AG08395 (cell line): ENCODE measurements at places on chromosomes 12 and 14.

- peak; percentile 66 for DNase-seq
Observed at GRCh38 chr14:75088566-75089373, 19.3 kb downstream of the ZC2HC1C start.

GRCh38 chr14:34060651-34060999 lies 109.8 kb upstream of the EGLN3 start:
- DNase-seq, result no peak

DNA sequence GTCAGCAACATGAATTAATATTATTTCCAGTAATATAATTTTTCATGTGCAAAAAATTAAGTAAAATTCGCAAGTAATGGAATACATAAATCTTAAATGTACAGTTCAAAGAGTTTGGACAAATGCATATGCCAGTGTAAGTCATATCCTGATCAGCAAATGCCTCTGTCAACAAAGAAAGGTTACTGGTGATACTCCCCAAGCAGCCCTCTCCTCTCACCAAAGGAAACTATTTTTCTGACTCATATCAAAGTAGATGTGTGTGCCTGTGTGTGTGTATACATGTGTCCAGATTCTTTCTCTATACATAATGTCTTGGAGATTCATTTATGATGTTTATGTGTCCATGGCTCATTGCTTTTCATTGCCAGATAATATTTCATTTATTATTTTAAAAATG lies 1035.0 kb downstream of the SLC16A7 start:
- no peak for DNase-seq

DNA sequence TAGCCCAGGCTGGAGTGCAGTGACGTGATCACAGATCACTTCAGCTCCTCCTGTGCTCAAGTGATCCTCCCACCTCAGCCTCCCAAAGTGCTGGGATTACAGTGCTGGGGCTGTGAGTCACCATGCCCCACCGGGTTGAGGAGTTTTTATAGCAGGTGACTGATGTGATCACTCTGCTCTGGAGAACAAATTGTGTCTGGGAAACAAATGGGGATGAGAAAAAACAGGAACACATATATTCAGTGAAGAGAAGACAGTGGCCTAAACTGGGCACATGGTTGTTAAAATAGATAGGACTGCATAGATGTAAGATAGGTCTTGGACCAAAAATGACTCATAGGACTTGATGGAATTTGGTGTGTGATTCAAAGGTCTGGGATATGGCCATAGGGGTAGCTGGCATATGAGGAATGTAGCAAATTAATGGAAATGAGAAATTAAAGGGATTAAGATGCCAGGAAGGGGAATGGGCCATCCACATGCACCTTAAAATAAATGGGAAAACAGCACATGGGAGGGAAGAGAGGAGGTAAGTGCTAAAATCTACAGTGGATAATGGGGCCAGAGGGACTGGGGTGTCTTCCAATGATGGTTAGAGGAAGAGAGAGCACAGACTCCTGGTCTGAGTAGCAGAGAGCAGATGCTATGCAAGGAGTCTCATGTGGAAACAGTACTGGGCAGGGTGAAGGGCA lies 11.2 kb downstream of the BCAT1 start:
- peak; percentile 25 for DNase-seq

DNA sequence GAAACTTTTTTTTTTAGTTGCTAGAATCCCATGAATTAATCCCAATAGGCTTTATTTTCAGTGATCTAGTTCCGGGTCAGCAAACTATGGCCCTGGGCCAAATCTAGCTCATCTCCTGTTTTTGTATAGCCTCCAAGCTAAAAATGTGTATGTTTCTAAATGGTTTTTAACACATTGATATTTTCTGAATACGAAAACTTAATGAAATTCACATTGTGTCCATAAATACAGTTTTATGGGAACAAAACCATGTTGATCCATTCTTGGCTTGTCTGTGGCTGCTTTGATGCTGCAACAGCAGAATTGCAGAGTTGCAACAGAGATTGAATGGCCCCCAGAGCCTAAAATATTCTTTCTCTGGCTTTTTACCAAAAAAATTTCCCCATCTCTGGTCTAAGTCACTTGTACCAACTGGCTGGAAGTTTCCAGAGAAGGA lies 47.5 kb downstream of the ZNF664 start:
- DNase-seq, result peak; percentile 29

DNA sequence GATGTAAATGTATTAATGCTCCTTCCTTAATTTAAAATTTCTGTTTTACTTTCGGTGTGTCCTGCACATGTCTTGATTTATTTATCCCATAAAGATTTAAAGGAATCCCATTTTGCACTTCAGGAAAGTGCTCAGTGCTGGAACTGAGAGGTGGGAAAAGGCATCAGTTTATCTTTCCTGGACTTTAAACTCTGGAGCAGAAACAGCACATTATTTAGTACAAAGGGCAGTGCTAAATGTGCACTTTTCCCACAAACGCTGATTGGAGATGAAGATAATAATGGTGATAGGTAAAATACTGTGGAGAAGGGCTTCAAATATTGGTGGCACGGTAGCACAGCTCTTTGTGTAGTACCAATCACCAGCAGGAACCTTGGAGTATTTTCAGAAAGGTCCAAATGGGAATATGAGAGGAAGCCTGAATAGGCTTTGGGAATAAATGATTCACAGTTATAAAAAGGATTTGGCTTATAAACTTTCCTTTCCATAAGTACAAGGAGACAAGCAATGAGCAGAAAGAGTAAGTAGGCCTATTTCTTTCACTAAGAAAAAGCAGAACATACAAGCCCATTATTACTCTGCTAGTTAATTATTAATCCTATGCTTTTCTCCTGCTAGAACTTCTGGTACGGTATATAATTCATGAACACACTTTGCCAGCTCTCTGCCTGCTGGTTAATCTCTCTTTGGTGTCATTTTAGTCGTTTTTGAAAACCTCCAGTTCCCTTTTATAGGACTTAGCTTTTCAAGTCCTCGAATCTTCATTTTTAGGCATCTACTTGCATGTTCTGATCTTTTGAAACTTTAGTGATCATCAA lies 58.3 kb downstream of the SLC15A5 start:
- no peak for DNase-seq

DNA sequence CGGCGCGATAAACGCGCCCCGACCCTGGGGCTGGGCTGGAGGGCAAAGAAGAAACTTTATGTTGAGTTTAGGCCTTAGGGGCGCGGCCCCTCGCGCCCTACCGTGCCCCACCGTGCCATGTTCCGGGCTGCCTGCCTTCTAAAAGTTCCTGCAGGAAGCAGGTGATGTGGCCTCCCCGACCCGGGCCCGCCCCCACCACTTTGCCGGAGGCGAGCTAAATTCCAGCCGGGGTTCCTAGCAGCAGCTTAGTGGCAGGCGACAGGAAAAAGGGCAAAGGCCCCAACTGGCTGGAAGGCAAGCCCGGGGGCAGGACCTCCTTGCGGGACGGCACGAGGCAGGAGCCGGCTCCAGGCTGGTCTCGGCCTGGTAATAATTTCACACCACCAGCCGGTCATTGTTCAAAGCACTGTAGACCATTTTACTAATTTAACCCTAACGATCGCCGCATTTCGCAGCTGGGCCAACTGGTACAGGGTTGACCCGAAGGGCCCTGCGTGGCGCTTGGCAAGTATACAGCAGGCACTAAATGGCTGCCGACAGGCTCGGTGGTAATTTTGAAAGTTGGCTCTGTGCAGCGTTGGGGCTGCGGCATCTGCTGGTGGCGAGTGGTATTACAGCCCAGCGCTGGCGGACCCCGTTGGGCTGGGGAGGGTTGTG lies 895 bp upstream of the CCDC88C start:
- peak; percentile 47 for DNase-seq

DNA sequence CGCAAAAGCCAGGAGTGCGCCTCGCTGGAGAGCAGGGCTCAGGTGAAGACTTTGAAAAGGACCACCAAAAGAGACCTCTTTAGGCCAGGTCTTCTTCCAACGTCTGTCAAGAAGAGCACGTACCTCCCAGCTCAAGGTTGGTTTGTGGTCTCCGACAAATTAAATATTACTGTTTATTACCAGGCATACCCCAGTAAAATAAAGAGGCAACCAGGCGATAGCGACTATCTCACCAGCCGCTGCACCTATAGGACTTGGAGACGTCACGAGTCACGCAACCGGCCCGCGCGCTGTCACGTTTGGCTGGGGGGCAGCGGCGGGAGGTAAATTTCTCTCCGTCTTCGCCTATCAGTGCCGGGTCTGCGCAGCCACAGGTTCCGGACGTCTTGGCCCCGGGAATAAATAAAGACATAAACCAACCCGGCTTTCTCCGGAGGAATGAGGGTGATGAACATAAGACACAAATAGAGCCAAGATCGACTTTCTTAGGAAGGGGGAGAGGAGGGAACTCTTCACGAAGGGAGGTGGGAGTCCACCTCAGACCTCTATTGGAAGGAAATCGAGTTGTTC lies 2.0 kb upstream of the TBX5 start:
- no peak for DNase-seq

GRCh38 chr12:114604606-114605005 lies 79.4 kb downstream of the TBX3 start:
- DNase-seq, result no peak

DNA sequence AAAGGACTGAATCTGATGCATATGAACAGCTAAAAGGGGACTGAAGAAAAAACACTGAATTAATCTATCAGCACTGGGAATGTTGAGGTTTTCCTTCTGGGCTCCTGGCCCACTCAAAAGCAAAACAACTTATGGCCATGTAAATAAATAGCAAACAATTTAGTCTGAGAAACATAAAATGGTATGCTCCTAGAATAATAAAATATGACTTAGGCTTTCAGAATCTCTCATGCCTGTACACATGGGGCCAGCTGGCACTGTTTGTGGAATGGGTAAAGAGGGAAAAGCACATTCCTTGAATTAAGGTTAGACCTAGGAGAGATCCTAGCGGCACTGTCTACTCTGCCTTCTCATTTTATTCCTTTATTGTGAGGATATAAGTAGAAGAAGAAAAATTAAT lies 6.2 kb downstream of the KLHDC2 start:
- DNase-seq, result no peak

DNA sequence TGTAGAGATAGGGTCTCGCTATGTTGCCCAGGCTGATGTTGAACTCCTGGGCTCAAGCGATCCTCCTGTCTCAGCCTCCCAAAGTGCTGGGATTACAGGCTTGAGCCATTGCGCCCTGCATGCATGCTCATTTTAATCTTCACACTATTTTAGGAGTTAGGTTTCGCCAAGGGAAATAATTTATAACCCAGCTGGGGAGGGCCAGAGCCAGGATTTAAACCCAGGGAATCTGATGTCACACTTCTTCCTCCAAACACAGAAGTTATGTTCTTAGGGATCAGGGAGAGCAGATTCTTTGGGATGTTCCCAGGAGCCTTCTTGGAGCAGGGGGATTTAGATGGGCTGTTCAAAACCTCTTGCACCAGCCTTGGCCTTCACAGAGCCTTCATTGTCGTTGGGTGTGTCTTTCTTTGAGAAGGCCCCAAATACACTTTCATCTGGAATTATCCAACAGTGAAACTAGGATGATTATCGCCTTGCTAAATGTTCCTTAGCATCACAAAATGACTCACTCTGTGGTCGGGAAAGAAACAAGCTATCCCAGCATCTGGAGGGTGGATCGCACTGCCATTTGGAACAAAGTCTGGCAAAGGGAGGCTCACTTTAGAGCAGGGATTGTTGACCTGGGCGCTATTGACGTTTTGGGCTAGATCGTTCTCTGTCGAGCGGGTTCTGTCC lies 8.2 kb upstream of the PPP1CC start:
- peak; percentile 81 for DNase-seq

DNA sequence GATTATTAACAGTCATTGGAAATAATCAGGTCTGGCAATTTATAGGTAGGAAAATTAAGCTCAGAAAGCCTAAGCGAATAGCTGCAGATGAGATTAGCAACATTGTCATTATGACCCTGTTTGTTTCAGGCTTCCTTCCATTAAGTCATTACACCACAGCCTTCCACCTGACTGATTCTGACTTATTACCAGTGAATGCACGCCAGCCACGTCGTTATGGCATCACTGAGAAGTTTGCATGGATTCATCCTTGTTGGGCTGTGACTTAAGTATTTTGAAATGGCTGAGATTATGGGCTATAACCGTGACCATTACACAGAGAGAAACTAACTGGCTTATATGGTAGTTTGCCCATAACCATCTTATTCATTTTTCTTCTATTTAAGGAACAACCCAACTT lies 18.6 kb downstream of the RASSF8 start:
- peak; percentile 61 for DNase-seq

DNA sequence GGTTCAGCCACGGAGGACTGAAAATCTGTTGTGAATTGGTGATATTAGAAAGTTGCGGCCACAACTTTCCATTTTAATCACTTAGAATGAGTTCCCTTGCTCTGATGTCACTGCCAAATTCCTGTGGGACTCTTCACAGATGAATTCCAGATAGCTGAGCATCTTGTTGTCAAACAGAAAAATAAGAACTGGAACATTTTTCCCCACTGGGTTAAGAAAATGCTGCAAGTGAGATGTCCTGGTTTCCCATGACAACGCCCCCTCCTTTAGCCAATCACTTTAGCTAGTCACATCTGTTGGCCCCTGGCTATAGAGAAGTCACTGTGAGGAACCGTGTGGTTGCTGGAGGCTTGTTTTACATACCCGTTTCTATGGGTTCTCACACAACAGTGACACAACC lies 135.9 kb downstream of the KTN1 start:
- peak; percentile 85 for DNase-seq

DNA sequence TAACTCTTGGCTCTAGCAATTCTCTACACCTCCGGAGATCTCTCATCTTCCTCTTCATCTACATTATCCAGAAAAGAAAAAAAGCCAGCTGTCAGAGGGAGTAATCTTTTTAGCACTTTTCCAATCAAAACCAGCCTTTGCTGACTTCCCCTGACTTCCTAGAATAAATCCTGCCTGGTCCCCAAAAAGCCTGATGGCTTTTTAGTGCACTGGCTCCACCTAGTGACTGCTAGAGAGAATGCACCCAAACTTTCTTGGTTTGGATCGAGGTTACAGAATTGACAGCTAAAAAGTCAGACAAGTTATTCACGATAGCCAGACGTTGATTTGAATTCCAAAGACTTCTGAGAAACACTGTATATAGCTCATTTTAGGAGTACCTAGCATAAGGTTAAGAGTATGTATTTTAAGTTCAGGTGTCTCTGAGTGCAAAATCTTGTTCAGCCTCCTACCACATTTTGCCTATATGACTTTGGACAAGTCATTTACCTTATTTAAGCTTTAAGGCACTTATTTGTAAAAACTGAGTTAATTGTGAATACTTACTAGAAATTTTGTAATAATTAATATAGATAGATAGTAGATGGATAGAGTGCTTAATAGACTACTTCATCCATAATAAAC lies 185.7 kb upstream of the GRIN2B start:
- DNase-seq, result peak; percentile 73

DNA sequence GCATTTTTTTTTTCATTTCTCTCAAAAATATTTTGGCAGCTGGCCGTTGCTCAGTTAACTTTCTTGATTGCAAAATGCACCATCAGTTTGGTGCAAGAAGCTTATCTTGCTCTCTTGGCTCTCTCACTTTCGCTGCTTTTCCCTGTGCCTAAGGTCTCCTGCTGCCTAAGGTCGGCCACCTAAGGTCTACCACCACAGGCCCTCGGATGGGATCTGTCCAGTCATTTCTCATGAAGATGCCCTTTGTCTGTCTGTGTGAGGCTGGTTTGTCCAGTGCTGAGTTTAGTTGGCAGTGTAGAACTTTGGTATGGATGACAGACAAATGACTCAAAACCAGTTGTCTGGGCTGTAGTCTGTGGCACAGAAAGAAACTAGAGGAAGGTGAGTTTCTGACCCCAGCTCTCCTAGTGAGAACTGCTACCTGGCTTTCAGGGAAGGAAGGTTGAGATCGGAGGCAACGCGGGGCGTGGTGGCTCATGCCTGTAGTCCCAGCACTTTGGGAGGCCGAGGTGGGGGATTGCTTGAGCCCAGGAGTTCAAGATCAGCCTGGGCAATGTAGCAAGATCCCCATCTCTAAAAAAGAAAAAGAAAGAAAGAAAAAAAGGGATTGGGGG lies 2.6 kb downstream of the MLXIP start:
- no peak for DNase-seq

- DNase-seq, result no peak
Observed at GRCh38 chr12:31265722-31266121, 60.2 kb downstream of the SINHCAF start.
